Stimulated activated naive CD8-positive, alpha-beta T cell treated with anti-CD3 and anti-CD28 coated beads, Interleukin-15, Interleukin-2, amounts not matched to agents 100 U/mL and 50 U/mL, for 24 hours (primary cell): ENCODE measurements at places on chromosomes 13 and 19.

- no peak for DNase-seq
Observed at GRCh38 chr13:41960211-41960636, 685 bp downstream of the VWA8 start.

GRCh38 chr19:46788262-46788967 lies at the start of gene SLC1A5:
Gene SLC1A5, minus strand, starts transcription at chr19:46788594. Its CDS starts 629 bp downstream, at chr19:46787965.
- DNase-seq: peak; percentile 99

- DNase-seq: peak; percentile 2
Observed at GRCh38 chr13:96091164-96092117, 1.5 kb downstream of the HS6ST3 start.

GRCh38 chr19:50512999-50513745 lies 541 bp downstream of the ASPDH start:
- DNase-seq: no peak

- DNase-seq: no peak
Observed at GRCh38 chr13:36891752-36892151, 28.3 kb downstream of the SMAD9 start.

- DNase-seq: no peak
Observed at GRCh38 chr13:110426735-110427134, 119.7 kb downstream of the COL4A2 start.

DNA sequence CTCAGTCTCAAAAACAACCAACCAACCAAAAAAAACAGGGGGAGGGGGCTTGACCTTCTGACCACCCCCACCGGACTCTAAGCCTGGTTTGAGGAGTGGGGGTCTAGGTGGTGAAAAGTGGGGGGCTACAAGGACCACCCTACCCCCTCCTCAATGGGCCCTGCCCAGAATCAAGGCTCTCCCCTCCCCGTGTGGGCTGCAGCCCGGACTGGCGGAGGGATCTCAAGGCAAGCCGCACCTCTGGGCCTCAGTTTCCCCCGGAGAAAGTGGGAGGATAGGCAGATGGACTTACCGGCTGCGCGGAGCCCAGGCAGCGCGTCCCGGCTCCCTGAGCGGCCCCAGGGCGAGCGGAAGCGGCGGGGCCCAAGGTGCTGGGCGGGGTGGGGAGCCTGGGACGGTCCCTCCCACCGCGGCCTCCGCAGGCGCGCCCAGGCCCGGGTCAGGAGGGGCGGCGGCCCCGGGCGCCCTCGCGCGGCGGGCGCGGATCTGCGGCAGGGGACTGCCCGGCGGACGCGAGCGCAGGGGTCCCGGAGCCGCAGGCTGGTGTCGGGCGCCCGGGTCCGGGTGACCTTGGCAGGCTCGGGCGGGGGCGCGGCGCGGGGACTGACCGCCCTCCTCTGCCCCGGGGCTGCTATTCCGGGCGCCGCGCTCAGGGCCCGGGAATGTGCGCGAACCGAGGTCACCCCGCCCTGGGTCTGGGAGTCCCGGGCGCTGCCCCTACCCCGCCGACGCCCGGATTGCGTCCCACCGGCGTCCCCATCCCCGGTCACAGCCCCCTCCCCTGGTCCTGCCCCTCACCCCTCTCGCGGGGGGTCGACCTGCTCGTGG lies at the start of gene ADAMTSL5:
Gene ADAMTSL5 (minus strand): TSS at position 349 of the 828 bp plus-strand sequence. CDS start 2,076 bp downstream, outside the sequence.
- DNase-seq: peak; percentile 85

DNA sequence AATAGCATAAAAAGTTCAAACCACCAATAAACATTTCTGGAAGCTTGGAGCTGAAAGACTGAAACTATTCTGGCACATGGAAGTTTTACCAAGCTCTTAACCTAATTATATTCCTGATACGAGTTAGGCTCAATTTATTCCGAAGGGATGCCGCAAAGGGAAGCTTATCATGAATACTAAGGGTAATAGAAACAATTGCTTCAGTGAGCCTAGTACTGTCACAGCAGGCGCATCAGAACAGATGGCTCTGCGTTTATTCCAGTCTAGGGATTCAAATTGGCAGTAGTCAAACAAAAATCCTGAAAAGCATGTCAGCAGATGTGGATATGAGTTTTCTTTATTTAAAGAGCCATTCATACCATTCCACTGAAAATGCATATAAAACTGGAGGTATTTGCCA lies 779.5 kb downstream of the GPC5 start:
- DNase-seq: no peak

DNA sequence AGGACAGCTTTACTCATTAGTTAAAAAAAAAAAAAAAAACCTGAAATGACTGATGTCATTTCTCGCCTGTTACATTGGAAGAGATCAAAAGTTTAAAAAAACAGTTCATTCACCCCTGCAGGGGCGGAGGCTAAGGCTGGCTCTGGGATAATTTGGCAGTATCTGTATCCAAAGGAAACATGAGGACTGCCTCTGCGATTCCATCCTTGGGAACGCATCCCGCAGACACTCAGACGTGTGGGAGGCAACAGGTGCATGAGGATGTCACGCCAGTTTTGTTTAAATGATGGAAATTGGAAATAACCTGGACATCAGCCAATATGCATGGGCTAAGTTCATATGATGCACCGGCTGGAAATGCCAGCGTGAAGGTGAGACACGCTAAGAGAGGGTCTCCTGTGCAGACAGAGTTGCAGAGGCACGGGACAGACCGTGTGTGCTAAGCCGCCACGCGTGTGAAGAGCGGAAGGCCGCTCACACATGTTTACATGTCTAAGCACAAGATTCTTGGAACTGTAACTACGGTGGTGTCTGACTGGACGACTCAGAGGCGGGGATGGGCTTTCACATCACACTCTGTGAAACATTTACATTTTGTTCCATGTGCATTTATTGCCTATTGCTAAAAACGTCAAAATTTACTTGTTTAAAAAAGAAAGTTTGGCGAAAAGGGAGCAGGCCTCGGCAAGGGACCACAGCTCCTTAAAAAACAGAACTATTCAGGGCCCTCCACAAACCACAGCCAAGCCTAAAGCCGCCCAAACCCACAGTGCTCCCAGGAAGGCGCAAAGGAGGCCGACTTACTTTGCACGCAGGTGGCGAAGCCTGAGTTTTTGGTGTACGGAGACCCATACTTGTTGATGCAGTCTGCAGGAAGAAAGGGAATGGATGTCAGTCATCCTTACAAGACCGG lies 17.9 kb downstream of the GAS6 start:
- DNase-seq: no peak

GRCh38 chr13:37102896-37103295 lies 2.6 kb downstream of the CSNK1A1L start:
- no peak for DNase-seq

- no peak for DNase-seq
Observed at GRCh38 chr13:32153056-32153455, 121.5 kb downstream of the FRY start.

GRCh38 chr19:14550201-14550754 lies 20.9 kb downstream of the TECR start:
- no peak for DNase-seq

GRCh38 chr13:94195715-94196114 lies 283.8 kb downstream of the DCT start:
- no peak for DNase-seq

GRCh38 chr19:13255041-13255718 lies 105.0 kb downstream of the IER2 start:
- no peak for DNase-seq

DNA sequence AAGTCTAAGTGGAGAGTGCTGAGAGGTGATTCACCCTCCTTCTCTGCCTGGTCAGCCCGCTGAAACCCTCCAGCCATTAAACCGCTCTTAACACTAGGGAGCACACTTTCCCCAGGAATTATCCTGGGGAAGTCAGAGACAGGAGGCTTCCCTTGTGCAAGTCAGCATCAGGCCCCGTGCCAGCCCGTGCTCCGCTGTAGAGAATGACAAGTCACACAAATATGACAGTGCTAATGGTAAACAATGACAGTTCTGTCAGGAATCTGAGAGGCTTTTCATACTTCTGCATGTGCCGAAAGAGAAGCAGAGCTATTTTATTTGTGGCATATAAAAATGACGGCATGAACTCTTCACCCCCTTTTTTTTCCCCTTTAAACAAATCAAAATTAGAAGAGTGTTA lies 816.9 kb upstream of the SLC10A2 start:
- DNase-seq: no peak

DNA sequence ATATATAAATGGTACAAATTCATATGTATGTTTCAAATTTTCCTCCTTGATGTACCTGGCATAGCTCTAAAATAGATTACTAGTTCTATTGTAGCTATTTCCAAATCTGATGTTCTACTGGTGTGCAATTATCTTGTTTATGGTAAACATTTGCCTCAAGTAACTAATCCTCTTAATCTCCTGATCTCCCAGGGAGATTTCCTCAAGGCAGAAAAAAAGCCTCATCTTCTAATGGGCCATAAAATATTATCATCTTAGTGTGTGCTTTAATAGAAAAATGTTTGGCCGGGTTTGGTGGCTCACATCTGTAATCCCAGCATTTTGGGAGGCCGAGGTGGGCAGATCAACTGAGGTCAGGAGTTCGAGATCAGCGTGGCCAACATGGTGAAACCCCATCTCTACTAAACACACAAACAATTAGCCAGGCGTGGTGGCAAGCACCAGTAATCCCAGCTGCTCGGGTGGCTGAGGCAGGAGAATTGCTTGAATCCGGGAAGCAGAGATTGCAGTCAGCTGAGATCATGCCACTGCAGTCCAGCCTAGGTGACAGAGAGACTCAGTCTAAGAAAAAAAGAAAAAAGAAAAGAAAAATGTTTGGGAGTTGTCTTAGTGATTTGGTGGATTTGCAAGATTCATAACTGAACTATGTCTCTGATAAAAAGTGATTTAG lies 498.9 kb upstream of the SLITRK5 start:
- DNase-seq: no peak

- peak; percentile 97 for DNase-seq
Observed at GRCh38 chr19:47255879-47256692, at the start of gene CCDC9. Gene CCDC9, plus strand, starts transcription at chr19:47256525. Its CDS starts 1,876 bp downstream, at chr19:47258401.
